ENCODE measurements at places on chromosomes 6 and 20.
A peak's percentile ranks its signal among the peaks of the same experiment; 100 is the strongest.

DNA sequence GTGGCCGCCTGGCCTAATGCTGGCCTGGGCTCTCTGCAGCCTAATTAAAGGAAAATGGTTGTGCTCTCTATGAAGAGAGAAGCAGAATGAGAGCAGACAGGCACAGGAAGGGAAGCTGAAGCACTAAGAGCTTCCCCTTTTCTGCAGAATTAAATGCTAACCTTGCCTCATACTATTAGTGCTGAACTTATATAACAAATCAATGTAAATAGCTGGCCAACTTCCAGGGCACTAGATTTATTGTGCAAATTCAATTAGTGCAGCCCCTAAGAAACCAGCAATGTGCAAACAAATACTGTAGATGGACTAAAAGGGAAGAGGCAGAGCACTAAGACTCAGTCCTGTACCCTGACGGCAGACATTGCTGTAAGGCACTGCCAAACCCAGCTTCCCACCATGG is 36.1 kb upstream of the INSM1 start:
- DNase-seq = no peak

- DNase-seq = no peak
Observed at GRCh38 chr6:64838726-64839125, 868.3 kb downstream of the EYS start.

DNA sequence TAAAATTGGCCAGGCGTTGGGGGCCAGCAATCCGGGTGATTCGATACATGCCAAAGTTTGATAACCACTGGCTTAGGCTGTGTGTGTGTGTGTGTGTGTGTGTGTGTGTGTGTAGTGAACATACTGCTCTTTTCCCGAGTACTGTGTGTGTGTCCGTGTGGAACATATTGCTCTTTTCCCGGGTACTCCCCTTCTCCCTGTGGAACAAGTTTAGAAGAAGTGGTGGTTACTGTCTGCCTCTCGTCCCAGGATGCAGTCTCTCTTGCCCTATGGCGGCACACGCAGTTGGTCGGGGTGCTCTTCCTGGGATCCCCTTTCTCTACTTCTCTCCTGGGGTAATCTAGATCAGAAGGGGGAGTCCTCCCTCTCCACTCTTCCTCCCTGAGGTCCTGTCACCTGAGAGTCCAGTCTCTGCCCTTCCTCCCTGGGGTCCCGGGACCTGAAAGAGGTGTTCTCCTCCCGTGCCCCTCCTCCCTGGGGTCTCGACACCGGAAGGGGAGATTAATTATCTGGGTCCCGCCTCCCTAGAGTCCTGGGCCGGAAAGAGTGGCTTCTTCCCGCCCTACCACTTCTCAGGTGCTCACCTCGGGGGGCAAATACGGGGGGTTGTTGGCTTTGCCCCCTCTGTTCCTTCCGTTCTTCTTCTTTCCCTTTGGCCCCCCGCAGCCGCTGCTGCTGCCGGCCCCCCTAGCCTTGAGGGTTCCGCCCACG is 516 bp downstream of the GTPBP2 start:
- DNase-seq = peak; percentile 63

DNA sequence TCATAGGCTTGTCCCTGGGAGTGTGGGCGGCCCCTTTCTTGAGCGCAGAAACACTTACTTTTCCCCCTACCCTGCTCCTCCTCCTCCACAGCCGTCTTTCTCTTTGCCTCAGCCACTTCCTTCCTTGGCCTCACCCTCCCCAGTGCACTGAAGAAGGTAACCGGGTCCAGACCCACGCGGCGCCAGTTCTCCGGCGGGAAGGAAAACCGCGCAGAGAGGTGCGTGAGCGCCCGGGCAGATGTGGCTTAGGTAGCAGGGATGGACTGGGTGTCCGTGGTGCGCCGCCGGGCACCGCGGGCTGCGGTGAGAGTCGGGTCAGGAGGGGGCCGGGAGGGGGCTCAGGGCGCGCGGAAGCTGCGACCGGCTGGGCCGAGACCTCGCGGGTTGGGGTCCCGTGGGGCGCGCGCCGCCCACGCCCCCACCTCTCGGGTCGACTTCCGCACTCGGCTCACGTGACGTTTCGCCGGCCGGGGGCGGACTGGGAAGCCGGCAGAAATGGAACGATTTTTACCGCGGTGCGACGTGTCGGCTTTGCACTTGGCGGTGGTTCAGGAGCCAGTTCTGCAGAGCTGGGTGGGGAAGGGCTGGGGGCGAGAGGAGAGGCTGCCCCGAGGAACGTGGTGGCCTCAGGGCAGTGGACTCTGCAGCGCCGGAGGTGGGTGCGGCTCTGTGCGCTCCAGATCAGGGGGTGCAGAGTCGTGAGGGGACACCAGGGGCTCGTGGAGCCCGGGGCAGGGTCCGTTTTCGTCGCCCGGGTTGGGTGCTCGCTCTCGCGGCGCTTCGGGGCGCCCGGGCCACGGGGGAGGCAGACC is at the start of gene ABRACL:
Gene ABRACL, plus strand, starts transcription at position 88 of the 812 bp plus-strand sequence. CDS start 5,416 bp downstream, outside the sequence.
- peak; percentile 86 for DNase-seq

DNA sequence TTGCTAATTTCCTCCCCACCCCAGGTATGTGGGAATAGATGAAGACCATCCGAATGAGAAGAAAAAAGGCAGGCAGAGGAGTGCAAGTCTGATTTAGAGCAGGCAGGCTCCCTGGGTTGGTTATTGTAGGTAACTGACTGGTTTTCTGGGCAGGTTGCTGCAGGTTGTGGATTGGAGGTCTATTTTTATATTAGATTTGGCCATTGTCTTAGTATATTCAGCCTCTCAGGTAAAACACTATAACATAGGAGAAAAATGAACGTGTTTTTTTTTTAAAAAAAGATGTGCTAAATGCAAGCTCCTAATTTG is 492 bp upstream of the TBC1D7 start:
- DNase-seq = no peak

- DNase-seq = no peak
Observed at GRCh38 chr6:104973404-104973803, 16.5 kb downstream of the LIN28B start.

DNA sequence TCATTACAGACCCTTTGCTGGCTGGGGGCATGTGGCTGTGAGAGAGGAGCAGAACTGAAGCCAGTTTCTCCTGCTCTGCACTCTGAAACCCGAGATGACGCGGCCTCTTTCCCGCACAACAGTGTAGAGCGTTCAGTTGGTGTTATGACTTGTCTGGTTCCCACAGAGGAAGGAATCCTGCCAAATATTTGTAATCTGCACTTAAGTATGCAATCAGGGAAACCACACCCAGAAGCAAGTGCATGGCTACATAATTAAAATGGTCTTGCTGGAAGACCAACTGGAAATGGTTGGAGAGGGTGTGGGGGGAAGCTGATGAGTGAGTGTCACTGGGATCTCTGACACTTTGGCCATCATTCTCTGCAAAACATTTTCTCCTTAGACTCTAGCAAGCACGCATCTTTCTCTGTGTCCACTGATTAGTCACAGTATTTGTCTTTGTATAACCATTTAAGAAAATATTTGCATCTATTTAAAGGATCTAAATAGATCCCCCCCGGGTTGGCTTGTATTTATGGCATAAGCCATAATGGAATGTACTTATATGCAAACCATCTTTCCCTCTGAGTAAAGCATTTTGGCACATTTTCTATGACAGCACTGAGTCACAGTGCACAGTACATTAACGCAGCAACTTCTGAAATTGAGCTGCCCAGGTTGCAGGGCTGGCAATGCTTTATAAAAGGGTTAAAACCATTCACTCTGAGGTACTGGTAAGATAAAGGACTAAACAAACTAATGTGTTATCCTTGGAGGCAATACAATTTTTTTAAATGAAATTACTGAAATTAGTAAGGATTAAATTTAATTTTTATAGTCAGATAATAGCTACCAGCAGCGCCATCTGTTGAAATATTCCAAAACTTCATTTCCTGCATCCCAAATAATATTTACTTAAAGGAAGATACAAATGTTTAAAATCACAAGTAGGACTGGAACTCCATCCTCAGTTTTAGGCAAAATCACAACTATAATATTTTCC is 76.7 kb downstream of the FOXC1 start:
- no peak for DNase-seq

- no peak for DNase-seq
Observed at GRCh38 chr6:99871641-99872040, 122.4 kb downstream of the MCHR2 start.

GRCh38 chr6:68704485-68704884 is 69.4 kb downstream of the ADGRB3 start:
- DNase-seq = no peak

DNA sequence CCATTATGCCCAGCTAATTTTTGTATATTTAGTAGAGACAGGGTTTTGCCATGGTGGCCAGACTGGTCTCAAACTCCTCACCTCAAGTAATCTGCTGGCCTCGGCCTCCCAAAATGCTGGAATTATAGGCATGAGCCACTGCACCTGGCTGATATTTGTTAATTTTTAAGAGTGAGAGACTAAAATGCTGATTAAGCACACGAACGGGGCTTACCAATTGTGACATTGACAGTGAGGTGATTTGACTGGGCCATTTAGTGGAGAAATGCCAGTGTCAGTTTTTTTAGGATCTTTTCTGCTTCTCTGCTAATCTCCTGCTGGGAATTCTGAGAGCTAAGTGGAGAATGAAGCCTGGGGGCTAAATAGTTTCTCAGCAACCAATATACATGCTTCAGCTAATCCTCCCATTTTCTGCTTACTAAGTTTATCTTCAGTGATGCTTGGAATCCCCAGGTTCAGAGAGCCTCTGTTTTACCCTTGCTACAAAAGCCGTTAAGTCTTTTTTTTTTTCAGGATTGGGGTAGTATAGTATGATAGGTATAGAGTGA is 9.8 kb upstream of the DEFB123 start:
- no peak for DNase-seq

DNA sequence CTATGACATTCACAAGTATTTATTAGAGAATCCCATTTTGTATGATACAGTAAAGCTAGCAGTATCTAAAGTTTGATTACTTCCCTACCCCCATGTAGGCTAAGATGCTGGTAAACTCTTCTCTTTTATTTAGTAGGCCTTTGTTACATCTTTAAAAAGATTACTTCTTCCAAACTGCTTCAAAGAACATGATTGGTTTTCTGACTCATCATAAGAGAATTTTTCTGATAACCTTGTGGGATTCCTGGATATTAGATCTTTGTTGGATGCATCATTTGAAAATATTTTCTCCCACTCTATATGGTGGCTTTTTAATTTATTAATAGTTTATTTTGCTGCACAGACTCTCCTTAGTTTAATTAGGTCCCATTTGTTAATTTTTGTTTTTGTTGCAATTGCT is 898.3 kb upstream of the ADGRB3 start:
- DNase-seq = no peak

- DNase-seq = no peak
Observed at GRCh38 chr20:37200926-37201826, 21.8 kb upstream of the MROH8 start.

GRCh38 chr6:116419069-116419786 is 41.9 kb upstream of the CALHM6 start:
- no peak for DNase-seq

DNA sequence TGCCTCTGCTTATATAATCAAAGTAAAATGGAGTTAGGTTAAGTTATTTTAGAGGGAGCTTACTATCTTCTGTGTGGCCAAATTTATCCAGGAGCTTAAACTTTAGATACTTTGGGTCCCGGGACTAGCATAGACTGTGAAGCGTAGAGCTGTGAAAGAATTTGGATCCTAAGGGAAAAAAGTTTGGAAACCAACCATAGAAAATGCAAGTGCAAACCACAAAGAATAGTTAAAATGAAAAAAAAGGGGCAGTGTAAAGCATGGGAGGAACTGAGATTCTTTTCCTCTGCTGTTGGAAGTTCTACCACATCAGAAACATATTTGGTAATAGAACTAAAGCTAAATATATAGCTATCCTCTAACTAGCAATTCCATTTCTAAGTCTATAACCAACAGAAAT is 232.2 kb upstream of the FLRT3 start:
- no peak for DNase-seq

DNA sequence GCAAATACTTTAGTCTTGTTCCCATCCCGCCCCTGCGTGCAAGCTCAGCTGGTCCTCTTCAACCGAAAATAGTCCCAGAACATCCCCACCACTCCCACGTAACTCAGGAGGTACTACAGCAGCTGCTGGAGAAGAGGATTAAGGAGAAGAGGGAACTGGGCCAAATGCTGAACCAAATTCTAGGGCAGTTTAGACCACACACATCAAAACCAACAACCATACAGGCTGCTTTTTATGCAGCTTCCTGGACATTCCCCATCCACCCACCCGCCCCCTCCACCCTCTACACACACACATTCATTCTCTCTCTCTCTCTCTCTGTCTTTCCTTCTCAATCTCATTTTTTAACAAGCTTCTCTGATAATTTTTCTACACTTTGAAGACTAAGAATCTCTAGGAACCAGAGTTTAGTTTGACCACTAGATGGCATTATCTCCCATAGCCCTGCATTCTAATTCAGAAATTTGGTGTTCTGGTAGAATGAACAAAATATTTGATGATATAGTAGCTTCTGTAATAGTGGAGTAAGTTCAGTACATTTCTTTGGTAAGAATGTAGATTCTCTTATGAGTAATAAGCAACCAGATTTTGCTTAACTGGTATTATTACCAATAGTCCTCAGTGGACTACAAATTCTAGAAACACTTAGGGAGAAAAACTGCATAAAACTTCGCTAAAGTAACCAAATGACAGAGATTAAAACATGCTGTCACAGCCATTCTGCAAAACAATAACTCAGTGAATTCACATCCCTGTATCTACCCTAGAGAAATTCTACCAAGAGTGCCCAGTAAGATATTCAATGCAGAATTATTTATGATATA is 52.1 kb upstream of the BEND6 start:
- DNase-seq = no peak

DNA sequence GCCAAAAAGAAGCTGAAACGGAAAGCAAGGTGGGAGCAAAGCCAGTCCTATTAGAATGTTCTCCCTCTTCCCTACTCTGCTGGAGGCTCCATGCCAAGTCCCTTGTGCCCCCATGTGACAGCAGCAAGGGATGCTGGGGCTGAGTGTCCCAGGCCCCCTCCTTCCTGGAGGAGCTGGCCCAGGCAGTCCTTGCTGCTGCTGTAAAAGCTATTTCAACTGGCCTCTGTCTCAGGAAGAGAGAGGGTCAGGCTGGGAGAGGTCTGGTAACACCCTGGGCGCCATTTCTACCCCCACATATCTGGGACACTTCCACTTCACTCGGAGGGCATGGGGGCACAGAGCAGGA is 25.0 kb downstream of the TTBK1 start:
- DNase-seq = no peak

DNA sequence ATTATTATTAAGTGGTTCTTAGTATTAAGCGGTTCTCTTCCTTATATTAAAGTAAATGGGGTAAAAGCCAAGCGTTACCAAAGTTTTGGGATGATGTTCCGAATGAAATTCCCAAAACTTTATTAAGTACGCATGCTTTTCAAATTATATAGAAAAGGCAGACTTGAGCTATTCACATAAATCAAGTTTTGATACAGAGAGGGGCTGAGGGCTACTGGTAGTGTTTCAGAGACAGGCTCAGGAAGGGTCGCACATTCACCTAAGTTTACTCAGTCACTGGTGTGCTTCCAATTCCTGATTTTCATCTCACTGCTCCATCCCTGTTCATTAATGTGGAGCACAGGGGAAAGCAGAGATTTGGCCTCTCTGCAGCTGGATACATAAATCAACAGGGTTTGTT is 652.2 kb downstream of the QKI start:
- DNase-seq = no peak

GRCh38 chr6:2190661-2191389 is 54.6 kb downstream of the GMDS start:
- no peak for DNase-seq

- no peak for DNase-seq
Observed at GRCh38 chr6:158960026-158960425, 40.0 kb downstream of the RSPH3 start.

- DNase-seq = no peak
Observed at GRCh38 chr6:168499045-168499650, 58.2 kb downstream of the SMOC2 start.
